ENCODE measurements at places on chromosomes 11 and 22.

DNA sequence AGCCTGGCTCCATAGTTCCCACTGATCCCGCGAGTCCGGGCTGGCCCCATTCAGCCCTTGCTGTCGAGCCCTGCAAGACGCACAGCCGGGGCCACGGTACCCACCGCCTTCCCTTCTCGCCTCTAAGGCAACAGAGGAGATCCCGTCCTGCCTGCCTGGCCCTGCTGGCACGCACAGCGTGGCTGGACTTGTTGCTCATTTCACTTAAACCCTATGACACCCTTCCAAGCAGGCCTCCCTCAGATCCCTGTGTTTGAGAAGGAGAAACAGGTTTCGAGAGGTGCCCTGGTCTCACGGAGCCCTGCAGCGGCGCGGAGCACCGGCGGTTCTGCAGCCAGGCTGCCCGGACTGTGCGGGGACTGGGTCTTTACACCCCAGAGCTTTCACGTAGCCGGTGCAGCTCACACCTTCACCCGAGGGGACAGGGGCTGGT lies 1048.4 kb downstream of the BRD1 start:
- DNase-seq: no peak

DNA sequence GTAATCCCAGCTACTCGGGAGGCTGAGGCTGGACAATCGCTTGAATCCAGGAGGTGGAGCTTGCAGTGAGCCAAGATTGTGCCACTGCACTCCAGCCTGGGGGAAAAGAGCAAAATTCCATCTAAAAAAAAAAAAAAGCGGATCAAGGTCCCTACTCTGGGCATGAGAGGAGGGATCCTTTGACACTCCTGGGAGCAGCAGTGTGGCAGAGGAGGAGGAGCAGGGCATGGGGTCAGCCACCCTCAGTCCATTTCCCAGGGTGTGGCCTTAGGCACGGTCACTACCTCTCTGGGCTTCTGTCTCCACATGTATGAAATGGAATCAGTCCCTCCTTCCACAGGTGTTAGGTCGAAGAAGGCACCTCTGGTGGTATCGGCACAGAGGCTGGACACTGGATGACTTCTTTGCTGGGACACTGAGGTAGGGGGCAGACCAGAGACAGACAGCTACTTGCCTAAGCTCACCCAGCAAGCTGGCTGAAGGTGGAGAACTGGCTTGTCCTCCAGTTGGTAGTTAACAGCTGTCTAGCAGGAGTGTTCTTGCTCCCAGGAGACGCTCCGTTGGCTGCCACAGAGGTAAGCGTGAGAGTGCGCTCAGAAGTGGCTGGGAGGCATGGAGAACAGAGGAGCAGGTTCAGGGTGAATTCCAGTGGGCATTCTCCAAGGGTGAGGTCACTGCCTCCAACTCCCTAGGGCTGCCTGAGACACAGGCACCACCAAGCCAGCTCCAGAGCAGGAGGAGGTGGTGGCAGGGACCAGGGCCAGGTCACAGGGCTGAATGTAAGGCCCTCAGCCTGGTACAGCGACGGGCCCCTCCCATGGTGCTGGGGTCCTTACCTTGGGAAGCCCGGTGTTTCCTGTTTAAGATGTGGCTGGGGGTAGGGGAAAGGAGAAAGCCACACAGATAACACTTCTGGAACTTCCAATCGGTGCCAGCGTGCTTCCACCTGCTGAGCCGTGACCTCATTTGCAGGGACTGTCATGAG lies 19.5 kb downstream of the TXN2 start:
- no peak for DNase-seq

- DNase-seq: no peak
Measured at GRCh38 chr11:118016104-118016503, 29.9 kb downstream of the IL10RA start.

DNA sequence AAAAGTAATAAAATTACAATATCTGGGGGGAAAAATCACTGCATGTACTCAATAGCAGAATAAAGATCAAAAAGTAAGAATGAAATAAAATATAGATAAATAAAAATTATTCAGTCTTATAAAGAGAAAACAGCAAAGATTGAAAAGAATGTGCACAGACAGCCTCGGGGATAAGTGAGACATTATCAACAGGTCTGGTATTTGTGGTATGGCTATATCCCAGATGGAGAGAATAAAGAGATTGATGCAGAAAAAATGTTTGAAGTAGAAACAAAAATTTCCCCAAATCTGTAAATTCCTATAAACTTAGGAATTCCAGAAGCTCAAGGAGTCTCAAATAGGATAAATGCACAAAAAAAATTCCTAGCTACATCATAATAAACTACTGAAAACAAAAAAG lies 74.5 kb upstream of the LUZP2 start:
- DNase-seq: no peak

GRCh38 chr22:32058656-32059260 lies 15.7 kb downstream of the SLC5A1 start:
- no peak for DNase-seq

DNA sequence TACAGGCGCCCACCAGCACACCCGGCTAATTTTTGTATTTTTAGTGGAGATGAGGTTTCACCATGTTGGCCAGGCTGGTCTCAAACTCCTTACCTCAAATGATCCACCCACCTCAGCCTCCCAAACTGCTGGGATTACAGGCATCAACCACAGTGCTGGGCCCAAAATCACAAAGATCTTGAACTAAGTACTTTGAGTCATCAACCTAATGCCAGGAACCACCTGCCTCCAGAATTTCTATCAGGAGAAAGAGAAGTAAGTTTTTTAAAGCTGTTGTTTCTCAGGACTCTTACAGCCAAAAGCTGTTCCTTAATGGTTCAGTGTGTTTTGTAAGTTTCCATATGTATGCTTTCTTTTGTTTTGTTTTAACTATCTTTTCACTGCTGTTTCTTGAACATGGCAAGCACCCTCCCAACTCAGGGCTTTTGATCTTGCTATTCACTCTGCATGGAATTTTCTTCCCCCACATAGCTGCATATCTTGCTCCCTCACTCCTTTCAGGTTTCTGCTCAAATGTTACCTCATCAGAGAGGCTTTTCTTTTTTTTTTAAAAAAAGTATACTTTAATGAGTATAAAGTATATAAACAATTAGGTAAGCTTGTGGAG lies 6.0 kb upstream of the PAK1 start:
- no peak for DNase-seq

DNA sequence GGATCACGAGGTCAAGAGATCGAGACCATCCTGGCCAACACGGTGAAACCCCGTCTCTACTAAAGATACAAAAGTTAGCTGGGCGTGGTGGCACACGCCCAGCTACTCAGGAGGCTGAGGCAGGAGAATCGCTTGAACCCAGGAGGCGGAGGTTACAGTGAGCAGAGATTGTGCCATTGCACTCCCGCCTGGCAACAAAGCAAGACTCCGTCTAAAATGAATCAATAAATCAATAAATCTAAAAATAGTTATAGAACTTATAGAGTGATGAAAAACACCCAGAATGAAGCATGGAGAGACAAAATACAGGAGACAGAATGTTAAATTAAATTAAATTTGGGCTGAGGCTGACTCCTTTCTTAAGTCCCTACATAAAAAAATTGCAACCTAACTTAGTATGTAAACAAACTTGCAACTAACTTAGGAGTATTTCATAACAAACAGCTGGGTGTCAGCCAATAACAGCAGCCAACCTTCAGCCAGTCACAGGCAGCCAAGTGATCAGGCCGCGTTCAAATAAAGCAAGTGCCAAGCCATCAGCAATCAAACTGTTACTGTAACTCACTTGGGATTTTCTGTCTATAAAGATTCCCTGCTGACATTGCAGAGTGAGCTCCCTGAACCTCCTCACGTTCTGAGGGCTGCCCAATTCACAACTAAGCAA lies 7.3 kb upstream of the TP53AIP1 start:
- DNase-seq: no peak

DNA sequence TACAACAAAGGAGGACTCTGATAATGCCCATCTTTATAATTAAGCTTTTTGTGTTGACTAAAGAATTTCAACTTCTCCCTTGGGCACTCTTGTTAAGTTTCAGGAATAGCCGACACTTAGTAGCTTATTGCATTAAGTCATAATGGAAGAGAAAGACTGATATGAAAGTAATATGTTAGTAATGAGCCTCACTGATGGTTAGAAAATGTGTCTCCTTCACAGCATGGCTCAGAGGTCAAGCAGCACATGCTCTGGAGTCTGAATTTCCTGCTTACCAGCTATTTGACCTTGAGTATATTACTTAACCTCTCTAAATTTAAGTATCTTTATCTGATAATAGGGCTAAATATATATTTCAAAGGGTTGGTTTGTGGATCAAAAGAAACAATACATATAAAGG lies 39.0 kb downstream of the PDGFD start:
- DNase-seq: no peak

DNA sequence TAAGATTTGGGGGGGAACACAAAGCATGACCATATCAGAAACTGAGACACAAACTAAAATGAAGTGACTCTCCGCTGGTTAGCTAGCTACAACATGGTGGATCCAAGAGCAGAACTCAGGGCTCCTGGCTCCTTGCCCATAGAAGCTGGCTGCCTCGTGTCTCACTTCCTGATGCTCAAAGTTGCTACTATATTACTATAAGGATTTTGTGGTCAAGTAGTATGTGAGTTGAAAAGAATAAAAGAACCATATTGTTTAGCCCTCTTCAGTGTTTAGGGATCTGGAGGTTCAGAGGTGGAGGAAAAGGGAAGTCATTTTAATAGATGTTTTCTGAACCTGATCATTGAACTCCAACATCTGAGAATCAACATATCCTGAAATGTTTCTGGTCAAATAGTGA lies 16.9 kb upstream of the SIK2 start:
- no peak for DNase-seq

GRCh38 chr11:120302001-120302805 lies 22.9 kb upstream of the TLCD5 start:
- no peak for DNase-seq

DNA sequence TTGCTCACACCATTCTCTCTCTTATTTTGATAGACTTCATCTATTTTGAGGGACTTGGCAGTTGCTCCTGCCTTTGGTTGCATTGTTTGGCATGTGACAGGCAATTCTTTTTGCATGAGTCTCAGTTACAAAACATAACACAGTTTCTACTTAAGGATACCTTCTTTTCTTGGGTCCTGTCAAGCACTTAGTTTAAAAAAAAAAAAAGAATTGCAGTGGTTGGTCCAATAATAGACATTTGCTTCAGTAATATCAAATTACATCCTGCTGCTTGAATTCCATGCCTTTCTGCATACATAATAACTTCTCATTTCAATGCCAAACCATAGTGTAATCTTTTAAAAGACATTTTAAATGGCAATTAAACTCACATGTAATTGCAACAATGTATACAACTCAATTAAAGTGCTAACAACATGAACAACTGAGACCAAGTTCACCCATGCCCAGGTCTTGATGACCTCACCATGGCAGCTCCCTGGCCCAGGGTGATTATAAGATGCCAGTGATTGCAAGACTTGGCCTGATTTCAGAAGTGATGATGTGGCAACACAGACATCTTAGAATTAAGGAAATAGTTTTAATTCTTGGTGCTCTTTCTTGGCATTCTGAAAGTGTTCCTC lies 32.2 kb upstream of the PLET1 start:
- DNase-seq: no peak

DNA sequence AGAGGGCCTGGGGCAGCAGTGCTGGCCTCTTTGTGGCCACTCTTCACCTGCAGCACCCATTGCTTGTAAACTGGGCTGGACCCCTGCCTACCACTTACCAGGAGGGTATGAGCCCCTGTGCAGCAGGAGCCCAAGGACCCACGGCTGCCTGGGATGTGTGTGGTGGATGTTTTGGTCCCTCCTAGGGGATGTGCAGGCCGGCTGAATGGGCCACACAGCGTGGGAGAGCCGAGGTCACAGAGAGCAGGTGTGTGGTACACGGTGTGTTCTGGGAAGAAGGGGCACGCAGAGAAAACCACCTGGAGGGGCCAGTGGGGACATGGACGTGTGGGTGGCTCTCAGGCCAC lies 19.3 kb upstream of the GNB1L start:
- no peak for DNase-seq

DNA sequence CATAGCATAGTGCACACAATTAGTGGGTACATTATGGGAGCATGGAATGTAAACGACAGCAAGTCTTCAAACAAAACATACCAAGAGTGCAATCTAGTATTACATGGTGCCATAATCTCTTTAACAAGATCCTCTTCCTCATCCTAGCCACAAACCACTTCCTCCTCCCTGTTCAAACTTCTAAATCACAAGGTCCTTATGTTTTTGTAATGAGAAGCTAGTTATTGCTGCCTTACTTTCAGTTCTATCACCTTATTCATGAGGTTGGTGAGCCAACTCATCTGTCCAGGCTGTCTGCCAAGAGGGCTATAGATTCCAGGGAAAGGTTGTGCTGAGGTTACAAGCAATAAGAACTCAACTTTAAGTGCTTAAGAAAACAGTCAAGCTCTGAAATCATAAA lies 195.4 kb upstream of the ARHGAP20 start:
- no peak for DNase-seq

DNA sequence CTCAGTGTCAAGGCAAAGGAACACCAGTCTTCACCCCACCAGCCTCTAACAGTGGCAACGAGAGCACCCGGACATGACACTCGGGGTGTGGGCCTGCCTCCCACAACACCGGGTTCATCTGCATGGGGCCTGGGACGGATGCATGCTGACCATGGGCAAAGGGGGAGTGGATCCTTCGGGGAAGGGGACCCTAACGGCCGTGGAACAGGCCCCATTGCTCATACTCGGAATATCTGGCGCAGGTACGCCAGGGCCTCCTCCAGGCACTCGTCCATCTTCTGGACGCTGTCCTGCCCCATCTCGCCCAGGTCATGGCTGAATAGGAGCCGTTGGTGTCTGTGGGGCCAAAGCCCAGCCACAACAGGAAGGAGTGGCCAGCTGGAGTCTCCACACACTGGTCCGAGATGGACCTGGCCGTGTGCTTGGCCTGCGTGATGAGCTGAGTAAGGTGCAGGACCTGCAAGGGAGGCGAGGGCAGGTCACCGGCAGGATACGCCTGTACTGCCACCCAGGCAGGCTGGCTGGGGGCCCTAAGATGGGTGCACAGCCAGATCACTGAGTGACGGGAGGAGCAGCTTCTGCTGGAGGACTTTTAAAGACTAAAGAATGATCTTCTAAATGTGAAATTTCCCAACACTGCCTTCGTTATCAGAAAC lies 96.8 kb downstream of the MED15 start:
- no peak for DNase-seq

DNA sequence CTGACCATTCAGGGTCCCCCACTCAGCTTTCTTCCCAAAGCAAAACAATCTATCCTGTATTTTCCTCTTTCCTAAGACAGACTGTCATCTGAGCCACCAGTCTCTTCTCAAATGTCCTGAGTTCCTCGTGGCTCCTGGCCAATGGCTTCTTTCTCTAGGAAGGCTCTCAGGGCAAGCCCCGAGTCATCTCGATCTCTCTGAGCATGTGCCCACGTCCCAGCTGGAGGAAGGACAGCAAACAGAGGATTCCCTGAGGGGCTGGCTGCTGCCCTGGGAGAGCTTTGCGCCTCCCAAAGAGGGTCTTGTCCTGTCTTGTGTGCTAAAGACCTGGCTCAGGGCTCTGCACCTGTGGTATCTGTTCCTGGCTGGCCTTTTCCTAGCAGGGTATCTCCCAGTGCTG lies 8.3 kb downstream of the SLC37A2 start:
- DNase-seq: no peak

DNA sequence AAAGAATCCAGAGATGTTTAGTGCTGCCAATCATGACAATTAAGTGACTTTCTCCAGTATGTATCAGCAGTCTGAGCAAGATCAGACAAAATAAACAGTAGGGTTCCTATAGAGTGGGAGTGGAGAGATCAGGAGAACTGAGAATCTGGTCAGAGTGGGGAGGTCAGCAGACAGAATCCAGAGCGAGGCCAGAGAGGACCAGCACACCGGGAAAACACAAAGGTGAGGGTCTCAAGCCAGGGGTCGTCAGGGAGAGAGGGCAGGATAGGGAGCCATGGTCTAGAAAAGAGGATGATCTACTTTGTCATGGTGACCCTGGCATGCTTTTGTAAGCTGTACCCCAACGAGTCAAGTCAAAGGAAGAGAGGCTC lies 39.2 kb downstream of the MAPK1 start:
- DNase-seq: no peak

GRCh38 chr22:46084376-46084775 lies 66.0 kb upstream of the PPARA start:
- no peak for DNase-seq
